ENCODE measurements at places on chromosomes 5 and 9. TPM values are rescaled to one million over a fixed set of nuclear protein-coding genes. Genes with fewer than 3 reads are reported as not detected.

Gene CTXN3
- not detected for total RNA-seq

Gene UBTD2
- total RNA-seq = 51.7 TPM

Gene NUTM2G
- total RNA-seq = 0.32 TPM

DNA sequence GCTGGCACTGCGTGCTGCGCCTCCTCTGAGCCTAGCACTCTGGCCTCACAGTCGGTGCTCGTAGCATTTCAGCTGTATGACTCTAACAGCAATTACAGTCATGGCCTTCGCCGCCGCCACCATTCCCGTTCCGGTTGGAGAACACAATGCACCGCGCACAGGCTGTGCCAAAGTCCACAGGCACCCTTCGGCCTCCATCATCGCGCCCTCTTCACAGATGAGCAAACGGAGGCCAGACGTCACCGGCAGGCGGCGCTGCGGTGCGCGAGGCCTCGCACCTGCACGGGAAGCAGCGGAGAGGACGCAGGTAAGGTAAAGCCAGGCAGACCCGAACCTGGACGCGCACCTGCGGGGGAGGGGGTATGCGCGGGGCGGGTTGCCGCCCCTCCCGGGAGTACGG lies 128.9 kb downstream of the BARX1 start:
- peaks cover 13% of the 10 kb centered on the region for H3K27me3 ChIP-seq
- peak; percentile 11 for DNase-seq
- H3K36me3 ChIP-seq = no peaks in the 10 kb centered on the region
- H3K4me3 ChIP-seq = no peak overlapping the region
- no peak overlapping the region for H3K27ac ChIP-seq

Measured in hepatocyte (in vitro differentiated cells).